ENCODE measurements at places on chromosomes 7 and 10. TPM values are rescaled to one million over a fixed set of nuclear protein-coding genes. Genes with fewer than 3 reads are reported as not detected.

Gene GSTO2
- polyA plus RNA-seq, result 55.4 TPM

Gene CEP55
- polyA plus RNA-seq, result 42.3 TPM

Gene ERV3-1
- polyA plus RNA-seq, result 0.64 TPM

Gene NACAD
- 3.4 TPM for polyA plus RNA-seq

Gene PRTFDC1
- polyA plus RNA-seq, result 6.4 TPM

Gene KNDC1
- polyA plus RNA-seq, result 0.04 TPM

Gene IFIT1B
- not detected for polyA plus RNA-seq

Gene KCNMA1
- 4.3 TPM for polyA plus RNA-seq

Gene CREB5
- 0.51 TPM for polyA plus RNA-seq

Gene CPN1
- polyA plus RNA-seq, result not detected

Gene FRAT2
- polyA plus RNA-seq, result 8.6 TPM

Gene SDK1
- polyA plus RNA-seq, result 0.35 TPM

Gene CALHM1
- not detected for polyA plus RNA-seq

Gene ASZ1
- polyA plus RNA-seq, result not detected

Gene EPO
- 0.65 TPM for polyA plus RNA-seq

Gene SPDYE8
- polyA plus RNA-seq, result not detected

Gene SLF2
- 3.9 TPM for polyA plus RNA-seq

Gene DIP2C
- polyA plus RNA-seq, result 1.2 TPM

Gene CYP2E1
- 0.19 TPM for polyA plus RNA-seq

Gene NPFFR1
- not detected for polyA plus RNA-seq

Gene UTF1
- not detected for polyA plus RNA-seq

Measured in foreskin keratinocyte (primary cell).